T-cell (primary cell): ENCODE measurements at places on chromosomes 4 and X. TPM values are rescaled to one million over a fixed set of nuclear protein-coding genes. Genes with fewer than 3 reads are reported as not detected.

The PGAM4 gene
- not detected for total RNA-seq

The CYLC1 gene
- total RNA-seq = not detected

The AR gene
- 0.25 TPM for total RNA-seq

The RENBP gene
- 22.2 TPM for total RNA-seq

The NOX1 gene
- total RNA-seq = not detected

The SMIM43 gene
- total RNA-seq = not detected

The KDR gene
- 0.28 TPM for total RNA-seq

The EVC gene
- total RNA-seq = 2.4 TPM

- H3K27me3 ChIP-seq = no peaks in the 10 kb centered on the region
- no peaks in the 10 kb centered on the region for H3K36me3 ChIP-seq
Observed at GRCh38 chrX:37776987-37777325, 2.9 kb upstream of the CYBB start.

DNA sequence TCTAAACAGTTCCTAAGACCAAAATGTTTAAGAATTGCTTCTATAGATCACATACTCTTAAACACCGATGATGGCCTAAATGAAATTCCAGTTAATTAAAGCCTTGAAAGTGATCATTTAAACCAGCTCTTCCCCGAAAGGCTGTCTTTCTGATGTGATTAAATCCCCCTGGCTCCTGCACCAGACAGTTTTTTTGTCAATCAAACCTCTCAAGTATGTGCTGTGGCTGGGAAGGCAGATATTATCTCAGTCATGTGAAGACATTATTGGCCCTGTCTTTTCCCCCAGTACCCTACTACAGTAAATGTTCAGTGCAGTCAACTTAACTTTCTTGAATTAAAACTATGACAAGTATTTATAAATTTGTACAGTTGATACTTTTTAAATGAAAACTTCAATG, 121.0 kb upstream of the MYOZ2 start:
- no peak for DNase-seq
- no peak overlapping the region for H3K4me3 ChIP-seq
- no peak overlapping the region for H3K27ac ChIP-seq

DNA sequence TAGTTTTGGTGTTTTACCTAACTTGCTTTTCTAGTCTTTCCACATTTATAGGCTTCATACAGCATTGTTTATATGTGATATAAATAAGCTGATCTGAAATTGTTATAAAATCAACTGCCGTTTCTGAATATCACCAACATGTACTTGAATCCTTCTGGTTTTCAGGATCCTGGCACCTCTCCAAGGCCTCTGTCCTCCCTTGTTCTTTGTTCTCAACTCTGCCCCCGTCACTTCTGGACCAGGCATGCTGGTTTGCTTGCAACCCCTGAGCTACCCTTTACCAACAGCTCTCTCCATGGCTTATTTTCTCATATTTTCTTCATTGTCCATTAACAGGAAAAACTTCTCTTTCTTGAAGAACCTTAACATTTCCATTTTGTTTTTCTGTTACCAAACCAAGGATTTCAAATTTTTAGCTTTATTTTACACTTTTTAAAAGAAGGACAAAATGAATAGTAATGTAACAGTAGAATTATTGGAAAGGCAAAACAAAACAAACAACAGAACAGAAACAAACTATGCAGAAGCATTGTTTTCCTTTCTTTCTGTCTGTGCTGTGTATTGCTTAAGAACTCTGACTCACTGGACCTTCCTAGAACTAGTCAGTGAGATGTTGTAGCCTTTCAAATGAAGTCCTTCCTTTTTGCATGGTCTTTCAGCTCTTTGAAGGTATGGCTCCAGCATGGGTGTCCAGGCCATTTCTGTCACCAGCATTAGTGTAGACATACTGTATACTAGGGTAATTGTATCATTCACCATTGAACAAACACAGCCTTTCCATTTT, 44.8 kb downstream of the BANK1 start:
- no peak overlapping the region for H3K27ac ChIP-seq
- no peak overlapping the region for H3K4me3 ChIP-seq
- no peaks in the 10 kb centered on the region for H3K36me3 ChIP-seq
- peaks cover 4% of the 10 kb centered on the region for H3K27me3 ChIP-seq

DNA sequence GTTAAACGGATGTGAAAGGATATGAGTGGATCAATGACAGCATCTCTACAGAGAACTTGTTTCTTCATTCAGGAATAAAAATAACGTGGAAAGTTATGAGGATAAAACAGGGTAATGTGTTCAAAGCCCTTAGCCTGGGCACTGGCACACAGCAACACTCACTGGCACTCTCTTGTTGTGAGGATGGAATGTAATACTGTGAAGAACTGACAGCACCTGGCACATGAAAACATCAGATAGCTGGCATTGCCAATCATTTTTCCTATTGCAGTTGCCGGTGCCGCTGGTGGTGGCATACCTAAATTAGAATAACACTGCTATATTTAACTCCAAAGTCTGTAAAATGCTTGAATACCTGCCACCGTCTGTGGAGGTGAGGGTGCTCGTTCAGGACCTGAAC, 1061.2 kb downstream of the DMD start:
- no peaks in the 10 kb centered on the region for H3K27me3 ChIP-seq
- H3K36me3 ChIP-seq = no peaks in the 10 kb centered on the region
- H3K4me1 ChIP-seq = no peaks in the 10 kb centered on the region
- no peak overlapping the region for H3K27ac ChIP-seq
- no peak for DNase-seq
- no peak overlapping the region for H3K4me3 ChIP-seq

DNA sequence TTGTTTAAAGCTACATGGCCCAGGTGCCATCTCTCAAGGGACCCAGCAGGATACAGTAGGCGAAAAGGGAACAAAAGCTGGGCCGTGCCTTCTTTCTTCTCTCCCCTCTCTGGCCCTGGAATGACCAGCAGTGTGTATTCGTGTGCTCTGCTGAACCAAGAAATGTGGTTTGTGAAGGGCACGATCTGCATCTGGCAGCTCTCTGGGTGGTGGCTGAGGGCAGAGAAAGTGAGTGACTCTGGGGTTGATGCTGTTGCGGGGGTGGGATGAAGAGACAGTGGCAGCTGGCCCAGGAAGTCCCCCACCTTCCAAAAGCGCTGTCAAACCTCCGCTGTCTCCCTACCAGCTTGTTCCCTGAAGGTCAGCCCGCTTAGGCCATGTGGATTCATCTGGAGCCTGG, 88.3 kb downstream of the CLDN34 start:
- no peak overlapping the region for H3K27ac ChIP-seq
- H3K4me1 ChIP-seq = peaks cover 2% of the 10 kb centered on the region
- no peak for DNase-seq
- H3K4me3 ChIP-seq = no peak overlapping the region
- H3K36me3 ChIP-seq = no peaks in the 10 kb centered on the region

- no peak for DNase-seq
- H3K27me3 ChIP-seq = no peaks in the 10 kb centered on the region
- no peak overlapping the region for H3K4me3 ChIP-seq
Observed at GRCh38 chr4:163941221-163941905, 446.9 kb downstream of the TMA16 start.

DNA sequence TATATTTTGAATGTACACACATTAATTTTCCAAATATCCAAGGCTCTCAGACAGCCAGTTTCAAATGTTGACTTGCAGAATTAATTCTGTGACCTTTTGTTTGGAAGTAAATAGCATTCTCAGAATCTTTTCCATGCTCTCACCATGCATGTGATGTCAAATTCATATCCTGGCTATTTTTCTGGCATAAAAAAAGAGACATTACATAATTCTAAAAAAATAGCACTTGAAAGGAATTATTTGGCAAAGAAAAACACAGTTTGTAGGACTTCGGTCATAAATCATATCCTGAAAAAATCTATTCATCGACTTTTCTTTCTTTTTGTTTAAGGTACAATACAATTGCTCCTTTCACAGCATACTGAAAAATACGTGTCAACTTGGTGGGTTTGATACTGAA, 111.2 kb downstream of the GLRA3 start:
- no peak overlapping the region for H3K27ac ChIP-seq
- no peak for DNase-seq
- no peaks in the 10 kb centered on the region for H3K36me3 ChIP-seq
- no peak overlapping the region for H3K4me3 ChIP-seq
- no peaks in the 10 kb centered on the region for H3K4me1 ChIP-seq

DNA sequence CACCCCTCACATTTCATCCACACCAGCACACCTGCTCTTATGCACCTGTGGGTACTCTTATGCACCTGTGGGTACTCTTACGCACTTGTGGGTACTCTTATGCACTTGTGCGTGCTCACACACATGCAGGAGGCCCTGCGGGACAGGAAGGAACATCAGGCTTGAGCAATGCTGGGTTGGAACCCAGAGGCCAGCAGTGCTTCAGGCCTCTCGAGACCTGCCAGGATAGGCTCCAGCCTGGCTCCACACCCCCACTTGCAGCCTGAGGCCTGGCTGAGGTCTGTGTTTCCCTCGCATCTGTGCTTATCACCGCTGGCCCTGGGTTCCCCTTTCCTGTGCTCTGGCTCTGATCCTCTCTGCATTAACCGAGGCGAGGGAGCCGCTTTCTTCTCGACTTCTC, 34.7 kb downstream of the SORCS2 start:
- no peaks in the 10 kb centered on the region for H3K36me3 ChIP-seq
- no peak overlapping the region for H3K27ac ChIP-seq
- peaks cover 15% of the 10 kb centered on the region for H3K27me3 ChIP-seq
- H3K4me1 ChIP-seq = no peaks in the 10 kb centered on the region

GRCh38 chr4:77617203-77617602, 11.6 kb downstream of the CXCL13 start:
- no peaks in the 10 kb centered on the region for H3K36me3 ChIP-seq
- H3K4me3 ChIP-seq = no peak overlapping the region

DNA sequence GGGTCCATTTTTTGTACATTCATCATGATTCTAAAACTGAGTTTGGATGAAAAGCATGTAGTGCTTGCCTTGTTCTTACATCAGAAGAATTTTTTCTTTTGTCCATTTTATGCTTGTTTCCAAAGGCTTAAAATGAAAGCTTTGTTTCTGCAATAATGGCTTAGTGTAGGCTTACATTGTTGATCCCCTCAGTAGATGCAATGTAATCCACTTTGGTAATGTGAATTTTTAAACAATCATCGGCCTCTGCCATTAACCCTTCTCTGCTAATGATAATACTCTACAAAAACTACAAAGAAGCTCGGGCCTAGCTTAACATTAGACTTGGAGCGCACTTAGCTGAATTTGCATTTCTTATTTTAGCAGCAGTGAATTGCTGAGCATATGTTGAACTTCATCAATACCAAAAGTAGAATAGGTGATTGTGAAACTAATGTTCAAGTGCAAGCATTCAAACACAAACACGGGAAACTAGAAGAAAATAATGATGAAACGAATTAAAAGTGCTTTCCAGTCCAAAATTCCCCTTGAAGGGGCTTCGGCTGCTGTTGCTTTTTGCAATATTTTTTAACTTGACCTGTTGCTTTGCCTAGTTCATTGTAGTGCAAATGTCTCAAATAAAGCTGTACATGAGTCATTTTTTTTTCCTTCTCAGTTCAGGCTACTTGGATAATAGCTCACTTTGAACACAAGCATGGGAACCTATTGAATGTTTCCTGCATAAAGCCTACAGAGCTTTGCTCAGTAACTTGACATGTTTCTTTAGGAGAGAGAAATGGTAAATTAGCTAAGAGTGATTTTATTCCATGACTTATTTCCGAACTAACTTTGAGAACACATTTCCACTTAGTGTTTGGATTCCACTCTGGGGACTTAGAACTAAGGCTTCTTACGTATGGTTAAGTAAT, 66.5 kb downstream of the SLIT2 start:
- no peak overlapping the region for H3K27ac ChIP-seq
- H3K27me3 ChIP-seq = no peaks in the 10 kb centered on the region
- no peak overlapping the region for H3K4me3 ChIP-seq
- no peaks in the 10 kb centered on the region for H3K36me3 ChIP-seq
- H3K4me1 ChIP-seq = no peaks in the 10 kb centered on the region
- DNase-seq = no peak

GRCh38 chr4:55178226-55179005, 53.0 kb upstream of the KDR start:
- H3K27me3 ChIP-seq = no peaks in the 10 kb centered on the region
- no peaks in the 10 kb centered on the region for H3K4me1 ChIP-seq
- H3K36me3 ChIP-seq = no peaks in the 10 kb centered on the region
- H3K4me3 ChIP-seq = no peak overlapping the region

- no peaks in the 10 kb centered on the region for H3K36me3 ChIP-seq
- H3K27ac ChIP-seq = no peak overlapping the region
- no peak overlapping the region for H3K4me3 ChIP-seq
Observed at GRCh38 chr4:138540056-138540800, 298.1 kb upstream of the SLC7A11 start.

- H3K4me1 ChIP-seq = no peaks in the 10 kb centered on the region
- H3K27me3 ChIP-seq = no peaks in the 10 kb centered on the region
- no peak overlapping the region for H3K27ac ChIP-seq
- no peak for DNase-seq
Observed at GRCh38 chr4:108559068-108559793, 61.1 kb upstream of the RPL34 start.

- peak overlapping the region; percentile 65 for H3K27ac ChIP-seq
- H3K4me1 ChIP-seq = peaks cover 29% of the 10 kb centered on the region
- no peak for DNase-seq
- H3K4me3 ChIP-seq = peak overlapping the region; percentile 28
- H3K36me3 ChIP-seq = no peaks in the 10 kb centered on the region
Observed at GRCh38 chr4:99817309-99817890, 773 bp downstream of the DAPP1 start.

DNA sequence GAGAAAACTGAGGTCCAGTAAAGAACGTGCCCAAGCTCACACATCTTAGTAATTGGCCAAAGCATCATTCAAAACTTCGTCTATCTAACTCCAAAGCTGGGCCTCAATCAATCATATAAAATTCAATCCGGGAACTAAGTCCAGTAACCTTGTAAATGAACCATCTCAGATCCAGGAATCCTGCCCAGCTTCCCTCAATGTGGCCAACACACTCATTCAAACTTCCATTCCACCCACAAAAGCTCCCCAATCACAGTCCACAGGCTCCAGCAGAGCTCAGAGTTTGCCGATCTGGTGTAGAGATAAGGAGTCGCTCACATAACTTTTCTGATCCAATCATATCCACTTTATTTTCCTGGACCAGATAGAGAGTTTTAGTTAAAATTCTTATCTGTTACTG, 144.8 kb downstream of the SPATA18 start:
- H3K36me3 ChIP-seq = no peaks in the 10 kb centered on the region
- no peaks in the 10 kb centered on the region for H3K27me3 ChIP-seq
- no peak for DNase-seq
- no peak overlapping the region for H3K4me3 ChIP-seq
- H3K4me1 ChIP-seq = no peaks in the 10 kb centered on the region

- H3K27me3 ChIP-seq = no peaks in the 10 kb centered on the region
- H3K4me1 ChIP-seq = peaks cover 5% of the 10 kb centered on the region
- DNase-seq = no peak
- H3K27ac ChIP-seq = no peak overlapping the region
- peaks cover 4% of the 10 kb centered on the region for H3K36me3 ChIP-seq
Observed at GRCh38 chrX:9586992-9587392, 122.1 kb downstream of the TBL1X start.

- H3K36me3 ChIP-seq = no peaks in the 10 kb centered on the region
- H3K27me3 ChIP-seq = no peaks in the 10 kb centered on the region
- H3K27ac ChIP-seq = no peak overlapping the region
- no peak for DNase-seq
Observed at GRCh38 chr4:147755561-147756295, 23.8 kb downstream of the ARHGAP10 start.
